Spinal cord (tissue), 10 donors: ENCODE measurements at places on chromosomes 12 and 14. TPM values are rescaled to one million over a fixed set of nuclear protein-coding genes. Genes with fewer than 3 reads are reported as not detected.
A peak's percentile ranks its signal among the peaks of the same experiment; 100 is the strongest.

GRCh38 chr14:54529811-54530210 is 20.1 kb downstream of the CGRRF1 start:
- H3K4me3 ChIP-seq = no peak overlapping the region
- peaks cover 3% of the 10 kb centered on the region for H3K4me1 ChIP-seq
- peaks cover 8% of the 10 kb centered on the region for H3K36me3 ChIP-seq
- no peaks in the 10 kb centered on the region for H3K27me3 ChIP-seq
- H3K27ac ChIP-seq = no peak overlapping the region

DNA sequence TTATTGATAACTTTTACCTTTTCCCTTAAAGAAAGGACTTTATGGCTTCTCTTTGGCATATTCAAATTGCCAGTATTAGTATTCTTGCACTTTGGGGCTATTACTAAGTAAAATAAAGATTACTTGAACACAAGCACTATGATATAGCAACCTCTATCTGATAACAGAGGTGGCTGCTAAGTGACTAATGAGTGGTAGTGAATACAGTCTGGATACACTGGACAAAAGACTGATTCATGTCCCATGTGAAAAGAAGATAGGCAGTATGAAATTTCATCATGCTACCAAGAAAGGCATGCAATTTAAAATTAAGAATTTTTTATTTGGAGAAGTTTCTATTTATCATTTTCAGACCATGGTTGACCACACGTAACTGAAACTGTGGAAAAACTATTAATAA is 399.9 kb downstream of the FSCB start:
- DNase-seq = no peak
- no peak overlapping the region for H3K27ac ChIP-seq
- H3K36me3 ChIP-seq = no peaks in the 10 kb centered on the region
- no peak overlapping the region for H3K4me3 ChIP-seq
- no peaks in the 10 kb centered on the region for H3K27me3 ChIP-seq

DNA sequence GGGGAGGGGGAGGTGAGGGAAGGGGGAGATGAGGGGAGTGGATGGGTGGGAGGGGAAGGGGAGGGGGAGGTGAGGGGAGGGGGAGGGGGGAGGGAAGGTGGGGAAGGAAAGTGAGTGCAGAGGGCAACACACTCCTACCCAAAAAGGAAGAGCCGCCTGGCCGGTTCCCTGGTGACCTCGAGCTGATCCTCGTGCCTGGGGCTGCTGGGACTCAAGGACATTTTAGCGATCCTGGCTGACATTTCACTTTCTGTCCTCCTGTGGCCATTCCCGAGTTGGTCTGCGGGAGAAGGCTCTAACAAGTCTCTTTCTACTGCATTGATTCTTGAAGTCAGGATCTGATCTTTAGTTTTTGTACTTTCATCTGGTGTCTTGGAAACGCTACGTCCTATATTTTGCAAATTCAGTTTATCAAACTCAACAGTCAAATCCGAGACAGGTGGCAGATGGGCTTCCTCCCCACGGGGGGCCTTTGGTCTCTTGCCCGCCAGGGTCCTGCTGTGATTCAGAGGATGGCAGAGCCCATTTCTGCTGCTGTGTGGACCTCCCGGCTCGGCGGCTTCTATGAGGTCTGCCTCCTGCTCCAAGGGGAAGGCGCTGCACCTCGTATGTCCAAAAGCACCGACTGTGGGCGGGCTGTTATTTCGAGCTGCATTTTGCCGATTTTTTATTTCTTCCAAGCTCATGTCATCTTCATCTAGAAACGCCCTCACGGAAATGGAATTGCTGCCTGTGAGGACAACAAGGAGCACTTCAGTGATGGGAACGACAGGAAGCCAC is 19.1 kb downstream of the PGAM5 start:
- no peak for DNase-seq
- H3K27me3 ChIP-seq = no peaks in the 10 kb centered on the region
- H3K27ac ChIP-seq = no peak overlapping the region
- H3K4me1 ChIP-seq = peaks cover 3% of the 10 kb centered on the region

- H3K4me3 ChIP-seq = peak overlapping the region; percentile 82
- no peak for DNase-seq
- no peaks in the 10 kb centered on the region for H3K36me3 ChIP-seq
- peaks cover 31% of the 10 kb centered on the region for H3K27me3 ChIP-seq
- H3K27ac ChIP-seq = peak overlapping the region; percentile 94
- H3K4me1 ChIP-seq = peaks cover 28% of the 10 kb centered on the region
Measured at GRCh38 chr14:52067873-52068614, 815 bp downstream of the NID2 start.

- H3K36me3 ChIP-seq = no peaks in the 10 kb centered on the region
- peaks cover 2% of the 10 kb centered on the region for H3K27me3 ChIP-seq
- H3K27ac ChIP-seq = peak within 1 kb of the TSS; percentile 10
- DNase-seq = peak; percentile 45
Measured at GRCh38 chr12:3752741-3753486, at the start of gene CRACR2A. TSS of gene CRACR2A (minus strand) at chr12:3753109. CDS start at chr12:3696999, 56,110 bp downstream.

DNA sequence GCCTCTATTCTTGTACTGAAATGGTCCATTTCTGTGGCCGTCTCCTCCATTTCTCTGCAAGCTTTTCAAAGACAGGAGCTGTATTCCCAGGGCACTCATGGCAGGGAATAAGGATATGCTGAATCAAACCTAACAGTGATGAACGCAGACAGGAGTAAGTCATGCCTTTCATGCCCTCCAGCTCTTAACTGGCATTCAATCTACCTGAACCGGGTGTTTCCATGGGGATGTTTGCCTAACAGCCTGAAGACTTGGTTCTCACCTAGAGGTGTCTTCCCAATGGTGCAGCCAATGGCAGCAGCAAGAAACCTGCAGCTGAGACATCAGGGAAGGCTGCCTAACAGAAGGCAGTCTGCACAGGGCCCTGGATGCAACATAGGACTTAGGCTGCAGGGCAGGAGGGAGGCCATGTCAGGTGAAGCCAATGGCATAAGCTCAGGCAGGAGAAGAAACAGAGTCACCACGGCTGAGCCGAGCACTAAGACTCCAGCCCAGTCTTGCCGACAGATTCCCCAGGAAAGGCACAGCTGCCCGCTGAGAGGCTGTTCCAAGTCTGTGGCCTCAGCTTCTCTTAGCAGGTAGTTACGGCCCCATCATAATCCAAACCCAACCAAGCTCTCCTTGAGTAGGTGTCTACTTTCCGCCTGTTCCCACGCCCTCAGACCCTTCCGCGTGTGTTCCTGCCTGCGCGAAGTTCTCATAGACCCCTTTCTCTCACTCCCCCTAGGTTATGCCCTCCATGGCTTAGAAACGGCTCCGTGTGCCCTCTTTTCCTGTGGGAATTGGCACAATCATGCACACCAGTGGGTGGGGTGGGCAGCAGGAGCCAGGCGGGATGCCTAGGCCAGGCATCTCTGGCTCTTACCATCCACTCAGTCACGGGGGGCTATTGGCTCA is 44.1 kb downstream of the VWF start:
- H3K4me3 ChIP-seq = no peak overlapping the region
- peaks cover 23% of the 10 kb centered on the region for H3K4me1 ChIP-seq
- H3K27ac ChIP-seq = no peak overlapping the region

DNA sequence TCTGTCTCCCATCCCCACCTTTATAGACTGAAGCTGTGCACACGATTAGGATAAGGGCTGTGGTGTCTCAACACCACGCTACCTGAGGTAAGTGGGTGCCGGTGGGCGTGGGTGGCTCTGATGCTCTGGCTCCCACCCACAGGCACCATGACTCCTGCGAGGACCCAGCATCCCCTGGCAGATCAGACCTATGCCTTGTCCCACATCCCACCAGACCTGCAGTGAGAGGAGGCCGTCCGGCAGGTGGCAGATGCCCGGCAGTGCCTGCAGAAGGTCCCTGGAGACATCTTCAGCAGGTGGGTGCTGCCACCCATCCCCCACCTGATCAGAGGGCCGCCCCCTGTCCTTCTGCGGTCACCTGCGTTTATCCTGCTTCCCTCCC is 104.4 kb upstream of the PRB2 start:
- H3K4me1 ChIP-seq = peaks cover 15% of the 10 kb centered on the region
- no peak overlapping the region for H3K27ac ChIP-seq
- peaks cover 2% of the 10 kb centered on the region for H3K27me3 ChIP-seq
- peak overlapping the region; percentile 29 for H3K4me3 ChIP-seq
- DNase-seq = peak; percentile 6

DNA sequence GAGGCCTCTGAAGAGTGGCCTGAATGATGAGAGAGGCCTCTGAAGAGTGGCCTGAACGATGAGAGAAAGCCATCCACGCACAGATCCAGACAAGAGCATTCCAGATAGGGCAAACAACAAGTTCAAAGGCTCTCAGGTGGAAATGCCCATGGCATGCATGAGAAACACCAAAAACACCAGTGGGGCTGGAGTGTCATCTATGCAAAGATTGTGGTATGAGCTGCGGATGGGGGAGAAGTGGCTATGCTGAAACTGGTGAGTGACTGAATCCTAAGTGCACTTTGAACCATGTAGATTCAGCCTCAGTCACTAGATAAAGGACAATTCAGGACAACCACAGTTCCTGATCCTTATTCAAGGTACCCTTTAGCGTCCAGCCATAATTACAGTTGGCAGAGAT is 79.4 kb upstream of the GZMB start:
- H3K4me3 ChIP-seq = no peak overlapping the region
- no peak overlapping the region for H3K27ac ChIP-seq
- DNase-seq = no peak
- no peaks in the 10 kb centered on the region for H3K36me3 ChIP-seq
- H3K4me1 ChIP-seq = no peaks in the 10 kb centered on the region
- no peaks in the 10 kb centered on the region for H3K27me3 ChIP-seq

DNA sequence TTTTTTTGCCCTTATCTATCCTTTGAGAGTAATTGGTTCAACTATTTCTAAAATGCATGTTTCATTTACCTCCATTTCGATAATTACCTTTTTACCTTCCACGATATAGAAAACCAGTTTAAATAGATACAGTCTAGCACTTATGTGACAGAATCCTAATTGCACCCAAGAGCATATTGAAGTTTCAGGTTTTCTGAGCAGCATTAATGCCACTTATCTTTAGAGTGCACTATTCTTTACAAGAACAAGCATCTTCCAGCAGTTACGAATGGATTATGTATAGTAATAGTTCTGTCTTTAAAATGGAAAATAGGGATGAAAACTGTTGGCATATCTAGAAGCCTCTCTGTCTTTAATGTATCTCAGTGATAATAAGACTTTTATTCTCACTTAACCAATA is 82.2 kb upstream of the ATXN7L3B start:
- no peaks in the 10 kb centered on the region for H3K4me1 ChIP-seq
- no peaks in the 10 kb centered on the region for H3K27me3 ChIP-seq
- no peak for DNase-seq
- no peaks in the 10 kb centered on the region for H3K36me3 ChIP-seq
- H3K4me3 ChIP-seq = no peak overlapping the region

Gene ASCL1
- total RNA-seq = 10.1 TPM

Gene TCTN2
- total RNA-seq = 14.0 TPM

Gene CBLN3
- 0.59 TPM for total RNA-seq

Gene CPNE6
- total RNA-seq = 1.7 TPM
